NCI-H345 (cell line): ENCODE measurements at places on chromosomes 1 and 21.

GRCh38 chr1:156816561-156817328 lies at the start of gene SH2D2A:
SH2D2A (minus strand) TSS chr1:156816848; CDS start chr1:156816708, 140 bp downstream.
- no peak for DNase-seq

- peak; percentile 34 for DNase-seq
Measured at GRCh38 chr21:37071561-37072273, 1.2 kb downstream of the PIGP start.

- peak; percentile 66 for DNase-seq
Measured at GRCh38 chr1:85580872-85581801, 576 bp downstream of the CCN1 start.

DNA sequence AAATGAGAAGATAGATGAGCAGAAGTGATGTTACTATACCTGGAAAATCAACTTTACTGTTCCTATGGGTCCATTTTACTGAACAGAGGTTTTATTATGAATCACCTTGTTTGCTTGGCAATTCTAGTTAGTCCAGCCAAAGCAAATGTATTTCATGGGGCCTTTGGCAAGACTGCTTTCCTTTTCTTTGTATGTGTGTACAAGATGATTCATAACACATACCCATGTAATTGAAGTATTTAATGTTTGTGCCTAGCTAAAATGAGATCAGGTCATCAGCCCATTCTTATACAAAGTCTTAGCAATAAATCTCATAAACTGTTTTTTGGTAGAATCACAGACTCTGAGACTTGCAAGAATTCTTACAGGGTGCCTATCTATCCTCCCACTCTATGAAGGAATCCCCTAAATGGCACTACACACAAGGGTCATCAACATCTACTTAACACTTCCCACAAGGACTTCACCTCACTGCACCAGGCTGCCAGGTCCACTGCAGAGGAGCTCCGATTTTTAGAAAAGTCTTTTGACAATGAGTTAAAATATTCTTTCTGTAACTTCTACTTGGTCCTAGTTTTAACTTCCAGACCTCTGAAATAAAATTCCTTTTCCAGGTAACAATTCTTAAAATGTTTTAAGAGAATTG lies 58.5 kb downstream of the LPAR3 start:
- no peak for DNase-seq

GRCh38 chr1:191592039-191592438 lies 566.2 kb upstream of the RGS18 start:
- no peak for DNase-seq

DNA sequence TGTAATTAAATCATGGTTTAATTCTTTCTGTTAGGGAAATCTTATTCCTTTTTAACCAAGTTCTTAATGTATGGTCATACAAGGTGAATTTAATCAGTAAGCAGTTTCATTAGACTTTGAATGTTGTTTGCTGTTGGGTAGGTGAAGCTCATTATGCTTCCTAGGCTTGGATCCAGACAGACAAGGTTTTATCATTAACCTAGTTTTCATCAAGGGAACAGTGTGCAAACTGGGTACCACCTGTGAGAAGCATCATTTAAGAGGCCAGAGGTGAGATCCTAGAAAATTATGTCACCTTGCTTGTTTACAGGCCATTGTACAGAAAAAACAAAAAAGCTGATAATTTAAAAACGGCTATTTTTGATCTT lies 130.1 kb downstream of the RYR2 start:
- DNase-seq: no peak

DNA sequence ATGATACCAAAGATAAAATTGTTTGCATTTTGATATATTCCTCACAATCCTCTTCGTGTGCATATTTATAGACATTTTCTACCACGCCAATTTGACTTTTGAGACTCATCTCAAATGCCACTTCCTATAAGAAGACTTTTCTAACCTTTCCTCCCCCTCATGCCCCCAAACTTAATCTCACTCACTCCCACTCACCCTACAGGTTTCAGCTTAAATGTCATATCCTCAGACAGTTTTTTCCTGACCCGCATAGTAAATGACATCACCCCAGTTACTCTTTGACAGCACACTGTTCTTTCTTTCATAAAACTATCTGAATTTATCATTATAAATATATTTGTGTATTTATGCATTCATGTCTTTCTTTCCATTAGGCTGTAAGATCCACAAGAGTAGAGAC lies 29.6 kb upstream of the RGS8 start:
- DNase-seq: no peak

DNA sequence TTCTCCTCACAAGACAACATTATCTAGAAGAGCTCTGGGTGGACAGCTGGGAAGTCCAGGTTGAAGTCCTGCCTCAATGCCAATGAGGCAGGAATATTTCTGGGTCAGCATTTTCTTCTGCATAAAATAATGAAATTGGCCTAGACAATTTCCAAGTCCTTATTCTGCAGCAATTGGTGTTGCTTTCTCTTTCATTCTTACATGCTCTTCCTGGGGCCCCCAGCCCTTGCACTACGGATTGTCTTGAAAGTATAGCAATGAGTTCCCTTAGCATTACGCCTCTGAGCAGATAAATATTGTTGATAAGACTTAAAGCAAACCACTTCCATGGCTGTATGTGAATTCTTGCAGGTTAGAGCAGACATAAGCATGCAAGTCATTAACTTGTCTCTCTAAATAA lies 188.5 kb downstream of the TGFBR3 start:
- no peak for DNase-seq

- no peak for DNase-seq
Measured at GRCh38 chr1:1984560-1985070, 19.0 kb downstream of the CFAP74 start.

DNA sequence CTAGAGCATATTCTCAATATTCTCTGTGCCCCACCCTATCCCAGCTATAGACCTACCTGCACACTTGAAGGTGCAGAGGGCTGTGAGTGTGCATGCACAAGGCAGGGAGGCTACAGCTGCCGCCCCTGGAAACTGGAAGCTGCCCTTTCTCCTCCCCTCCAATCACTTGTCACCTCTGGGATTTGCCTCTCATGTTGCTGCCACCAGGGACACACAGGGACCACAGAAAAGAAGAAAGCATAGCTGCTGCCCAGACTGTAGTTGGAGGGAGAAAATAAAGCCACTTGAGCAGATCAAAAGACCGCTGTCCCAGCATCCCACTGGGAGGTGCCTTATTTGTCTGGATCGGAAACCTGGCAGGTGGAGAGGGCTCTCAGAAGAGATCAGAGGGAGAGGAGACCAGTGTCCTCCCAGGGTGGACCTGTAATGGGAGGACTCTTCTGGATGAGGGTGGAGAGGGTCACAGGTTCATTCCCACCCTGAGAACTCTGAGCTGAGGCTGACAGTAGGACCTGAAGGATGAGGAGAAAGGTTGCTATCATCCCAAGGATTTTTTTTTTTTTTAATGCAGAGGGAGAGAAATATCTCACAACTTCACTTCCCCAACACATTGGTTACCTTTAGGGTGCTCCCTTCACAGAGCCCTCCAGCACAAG lies 7.6 kb upstream of the INPP5B start:
- DNase-seq: no peak

GRCh38 chr1:167710836-167711235 lies 10.9 kb upstream of the MPZL1 start:
- no peak for DNase-seq

DNA sequence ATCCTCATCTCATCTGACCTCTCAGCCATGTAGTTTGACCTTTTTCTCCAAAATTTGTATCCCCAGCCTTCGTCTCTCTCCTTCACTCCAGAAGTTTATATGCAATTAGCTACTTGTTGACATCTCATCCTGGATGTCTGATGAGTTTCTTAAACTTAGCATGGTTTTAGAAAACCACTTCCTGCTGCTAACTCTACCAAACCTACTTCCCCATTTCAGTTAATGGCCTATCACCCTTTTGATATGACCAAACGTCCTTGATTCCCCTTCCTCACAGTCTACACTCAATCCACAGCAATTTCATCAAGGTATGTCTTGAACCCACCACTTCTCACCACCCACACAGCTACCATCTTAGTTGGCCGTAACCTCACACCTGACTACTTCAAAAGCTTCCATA lies 121.9 kb downstream of the LRRC40 start:
- DNase-seq: no peak

DNA sequence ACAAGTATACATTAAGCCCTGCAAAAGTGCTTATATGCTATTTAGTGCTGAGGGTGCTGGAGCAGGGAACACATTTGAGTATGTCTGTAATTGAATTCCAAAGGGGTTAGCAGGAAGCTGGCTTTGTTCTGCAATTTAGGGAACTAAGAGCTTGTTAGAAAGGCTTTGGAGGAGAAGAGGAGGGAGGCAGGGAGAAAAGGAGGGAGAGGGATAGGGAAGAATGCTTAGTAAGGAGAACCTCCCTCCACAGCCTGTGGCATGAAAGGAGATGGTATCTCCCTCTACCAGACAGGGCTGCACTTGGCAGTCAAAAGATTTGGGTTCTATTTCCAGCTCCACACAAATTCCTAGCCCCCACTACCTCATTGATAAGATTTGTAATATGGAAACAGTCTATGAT lies 217.8 kb downstream of the DAB1 start:
- DNase-seq: no peak

- DNase-seq: no peak
Measured at GRCh38 chr1:236201786-236202185, 59.4 kb downstream of the GPR137B start.

DNA sequence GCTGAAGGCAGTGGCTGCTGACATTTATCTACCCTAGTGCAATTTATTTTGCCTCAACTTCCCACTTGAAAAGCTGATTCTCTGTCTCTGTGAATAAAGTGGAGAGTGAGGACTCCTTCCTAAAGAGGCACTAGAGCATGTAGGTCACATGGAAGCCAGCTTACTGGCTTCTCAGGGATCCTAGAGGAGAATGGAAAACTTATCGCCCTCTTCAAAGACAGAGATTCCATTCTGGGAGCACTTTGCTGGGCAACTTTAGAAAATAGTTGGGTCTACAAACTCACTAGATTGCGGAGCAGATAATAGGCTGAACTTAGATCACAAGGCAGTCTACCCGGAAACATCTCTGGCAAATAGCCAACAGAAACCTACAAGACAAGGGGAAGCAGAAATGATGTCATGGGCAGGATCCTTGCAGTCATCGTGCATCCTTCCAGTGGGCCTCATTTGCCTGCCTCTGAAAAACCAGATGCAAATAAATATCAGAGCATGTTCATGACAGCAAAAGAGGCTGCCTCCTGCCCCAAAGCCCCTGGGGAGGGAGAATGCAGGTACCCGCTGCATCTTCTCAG lies 104.8 kb upstream of the BARHL2 start:
- DNase-seq: no peak

- DNase-seq: peak; percentile 25
Measured at GRCh38 chr21:45454926-45455673, 50.1 kb downstream of the COL18A1 start.

DNA sequence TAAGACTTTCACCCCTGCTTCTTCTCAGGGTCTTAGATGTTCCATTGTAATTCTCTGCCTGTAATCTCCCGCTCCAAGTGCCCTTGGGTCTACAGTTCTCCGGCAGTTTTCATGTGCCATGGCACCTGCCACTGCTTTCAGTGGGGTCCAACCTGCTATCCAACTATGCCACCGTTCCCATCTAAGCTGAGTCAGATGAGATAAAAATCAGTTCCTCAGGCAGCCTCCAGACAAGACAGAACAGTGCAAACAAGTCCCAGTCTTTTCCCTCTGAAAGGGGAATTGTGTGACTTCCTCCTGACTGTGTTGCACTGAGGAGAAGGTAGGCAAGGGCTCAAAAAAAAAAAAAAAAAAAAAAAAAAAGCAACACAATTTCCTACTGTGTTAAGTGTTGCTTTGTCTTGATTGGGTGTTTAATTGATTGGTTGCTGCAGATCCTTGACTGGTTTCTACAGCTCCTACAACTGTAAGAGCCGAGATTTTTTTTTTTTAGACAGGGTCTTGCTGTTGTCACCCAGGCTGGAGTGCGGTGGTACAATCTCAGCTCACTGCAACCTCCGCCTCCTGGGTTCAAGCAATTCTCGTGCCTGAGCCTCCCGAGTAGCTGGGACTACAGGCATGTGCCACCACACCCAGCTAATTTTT lies 50.7 kb downstream of the EBNA1BP2 start:
- DNase-seq: peak; percentile 25

DNA sequence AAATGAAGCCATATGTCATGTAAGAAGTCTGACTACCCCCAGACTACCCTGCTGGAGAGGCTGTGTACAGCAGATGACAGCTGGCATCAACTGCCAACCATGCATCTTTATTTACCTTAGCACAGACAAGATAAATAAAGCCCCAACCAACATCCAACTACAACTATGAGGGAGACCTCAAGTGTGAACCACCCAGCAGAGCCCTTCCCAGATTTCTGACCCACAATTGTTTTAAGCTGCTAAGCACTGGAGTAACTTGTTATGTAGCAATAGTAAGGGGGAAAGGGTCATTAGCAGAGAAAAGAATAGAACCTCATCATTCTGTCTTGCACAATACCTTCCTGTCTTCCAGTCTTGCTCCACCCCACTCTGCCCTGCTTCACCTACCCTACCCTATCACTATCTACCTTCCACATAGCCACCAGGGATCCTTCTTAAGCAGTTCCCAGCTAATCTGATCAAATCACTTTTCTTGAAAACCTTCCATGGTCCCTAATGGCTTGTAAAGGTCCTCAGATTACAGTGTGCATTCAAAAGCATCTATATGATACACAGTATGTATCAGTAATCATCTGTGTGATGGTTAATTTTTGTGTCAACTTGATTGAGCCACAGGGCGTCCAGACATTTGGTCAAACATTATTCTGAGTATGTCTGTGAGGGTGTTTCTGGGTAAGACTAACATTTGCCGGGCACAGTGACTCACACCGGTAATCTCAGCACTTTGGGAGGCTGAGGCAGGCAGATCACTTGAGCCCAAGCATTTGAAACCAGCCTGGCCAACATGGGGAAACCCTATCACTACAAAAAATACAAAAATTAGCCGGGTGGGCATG lies 19.6 kb upstream of the RBM15 start:
- DNase-seq: no peak

DNA sequence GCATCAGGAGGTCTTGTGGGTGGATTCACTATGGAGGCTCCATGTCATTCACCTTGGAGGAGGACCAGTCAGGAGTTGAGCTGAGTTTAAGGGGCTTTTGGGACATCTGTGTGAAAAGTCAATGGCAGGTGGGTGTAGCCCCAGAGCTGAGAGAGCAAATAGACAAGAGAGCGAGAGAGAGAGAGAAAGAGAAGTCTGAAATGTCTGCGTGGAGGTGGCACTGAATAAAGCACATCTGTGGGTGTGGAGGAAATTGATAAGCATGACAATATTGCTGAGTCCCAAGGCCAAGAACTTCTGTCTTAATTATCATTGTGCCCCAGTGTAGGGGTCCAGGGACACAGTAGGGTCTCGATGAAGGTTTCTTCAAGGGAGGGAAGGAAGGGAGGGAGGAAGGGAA lies 79.5 kb upstream of the VAMP3 start:
- DNase-seq: no peak

GRCh38 chr1:62726011-62726442 lies 37.8 kb upstream of the DOCK7 start:
- DNase-seq: no peak

GRCh38 chr1:48208652-48209051 lies 13.9 kb upstream of the SLC5A9 start:
- no peak for DNase-seq

- DNase-seq: no peak
Measured at GRCh38 chr1:53214376-53214940, 6.0 kb downstream of the CZIB start.

- DNase-seq: no peak
Measured at GRCh38 chr1:47967864-47968555, 29.2 kb downstream of the TRABD2B start.
